ENCODE measurements at places on chromosomes 5 and 9. TPM values are rescaled to one million over a fixed set of nuclear protein-coding genes. Genes with fewer than 3 reads are reported as not detected.

DNA sequence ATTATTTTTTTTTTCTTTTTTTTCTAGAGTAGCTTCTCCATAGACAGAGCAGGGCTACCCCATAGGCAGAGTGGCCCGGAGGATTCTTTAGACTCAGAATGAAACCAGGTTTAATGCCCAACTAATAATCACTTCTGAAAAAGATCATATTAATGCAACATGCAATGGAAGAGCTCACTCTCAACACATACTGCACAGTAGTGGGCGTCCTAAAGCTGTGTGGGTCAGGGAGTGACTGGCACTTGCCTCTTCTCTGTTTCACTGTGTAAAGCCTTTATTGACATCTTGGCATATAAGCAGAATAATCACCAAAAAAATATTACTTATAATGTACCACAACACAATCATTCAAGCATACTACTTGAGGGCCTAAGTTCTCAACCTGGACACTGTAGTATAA, 11.1 kb downstream of the PWWP2A start:
- DNase-seq = no peak

GRCh38 chr5:133520062-133520461, 92.3 kb downstream of the FSTL4 start:
- DNase-seq = no peak

Gene GLIPR2
- polyA plus RNA-seq = 44.7 TPM

- no peak for DNase-seq
Observed at GRCh38 chr5:93191035-93191817, 389.8 kb downstream of the NR2F1-AS1 start.

GRCh38 chr5:146910239-146910638, 31.7 kb upstream of the PPP2R2B start:
- DNase-seq = no peak

- no peak for DNase-seq
Observed at GRCh38 chr9:115495836-115496235, 377.9 kb upstream of the TNC start.

DNA sequence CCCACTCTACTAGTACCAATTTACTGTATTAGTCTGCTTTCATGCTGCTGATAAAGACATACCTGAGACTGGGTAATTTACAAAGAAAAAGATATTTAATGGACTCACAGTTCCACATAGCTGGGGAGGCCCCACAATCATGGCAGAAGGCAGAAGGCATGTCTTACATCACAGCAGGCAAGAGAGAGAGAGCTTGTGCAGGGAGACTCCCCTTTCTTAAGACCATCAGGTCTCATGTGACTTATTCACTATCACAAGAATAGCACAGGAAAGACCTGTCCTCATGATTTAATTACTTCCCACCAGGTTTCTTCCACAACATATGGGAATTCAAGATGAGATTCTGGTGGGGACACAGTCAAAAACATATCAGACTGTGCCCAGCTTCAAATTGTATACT, 11.5 kb downstream of the UGT3A1 start:
- DNase-seq = no peak

- no peak for DNase-seq
Observed at GRCh38 chr5:143053780-143054179, 283.6 kb downstream of the ARHGAP26 start.

GRCh38 chr9:98773721-98774120, 22.6 kb downstream of the ANKS6 start:
- no peak for DNase-seq

GRCh38 chr9:107734256-107735013, 244.9 kb upstream of the KLF4 start:
- DNase-seq = no peak

Gene NFIB
- 18.3 TPM for polyA plus RNA-seq

DNA sequence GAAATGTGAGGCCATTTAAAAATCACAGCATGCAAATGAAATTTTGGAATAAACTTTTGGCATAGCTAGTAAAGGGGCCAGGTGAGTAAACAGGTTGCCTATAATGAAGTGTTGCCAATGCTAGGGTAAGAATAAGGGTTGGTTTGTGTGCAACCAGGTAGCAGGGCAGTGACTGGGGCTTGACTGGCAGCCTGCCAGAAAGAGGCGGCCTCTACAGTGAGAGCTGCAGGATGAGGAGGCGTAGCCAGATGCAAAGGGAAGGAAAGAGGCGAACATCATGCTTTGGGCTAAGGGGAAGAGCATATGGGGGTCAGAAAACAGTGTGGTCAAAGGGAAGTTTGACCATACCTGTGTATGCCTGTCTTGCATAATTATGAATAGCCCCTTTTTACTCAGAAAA, 70.6 kb downstream of the MAST4 start:
- DNase-seq = no peak

DNA sequence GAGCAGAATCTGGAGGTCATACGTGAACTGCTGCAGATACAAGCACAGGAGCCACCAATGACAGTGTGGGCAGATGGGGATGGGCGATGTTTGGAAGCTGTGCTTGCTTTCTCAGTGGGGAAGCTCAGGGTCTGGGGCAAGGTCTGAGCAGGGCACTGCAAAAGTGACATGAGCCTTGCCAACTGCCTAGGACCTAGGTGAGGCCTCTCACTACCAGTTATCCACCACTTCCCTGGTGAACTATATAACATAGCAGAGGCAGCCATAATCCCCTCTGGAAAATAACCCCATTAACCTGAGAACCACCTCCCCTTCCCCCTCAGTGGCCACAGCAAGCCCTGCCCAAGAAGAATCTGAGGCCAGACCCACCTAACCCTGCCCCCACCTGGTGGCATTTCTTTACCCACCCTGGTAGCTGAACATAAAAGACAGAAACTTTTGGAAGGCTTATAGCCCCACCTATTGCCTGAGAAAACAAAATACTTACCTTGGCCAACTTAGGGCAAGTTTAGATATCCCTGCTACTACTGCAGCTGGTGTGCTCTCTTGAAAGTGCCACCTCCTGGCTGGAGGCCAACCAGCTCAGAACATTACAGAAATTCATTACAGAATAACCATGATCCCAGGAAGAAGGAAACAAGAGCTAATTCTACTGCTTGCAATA, 18.8 kb upstream of the SPEF2 start:
- no peak for DNase-seq

DNA sequence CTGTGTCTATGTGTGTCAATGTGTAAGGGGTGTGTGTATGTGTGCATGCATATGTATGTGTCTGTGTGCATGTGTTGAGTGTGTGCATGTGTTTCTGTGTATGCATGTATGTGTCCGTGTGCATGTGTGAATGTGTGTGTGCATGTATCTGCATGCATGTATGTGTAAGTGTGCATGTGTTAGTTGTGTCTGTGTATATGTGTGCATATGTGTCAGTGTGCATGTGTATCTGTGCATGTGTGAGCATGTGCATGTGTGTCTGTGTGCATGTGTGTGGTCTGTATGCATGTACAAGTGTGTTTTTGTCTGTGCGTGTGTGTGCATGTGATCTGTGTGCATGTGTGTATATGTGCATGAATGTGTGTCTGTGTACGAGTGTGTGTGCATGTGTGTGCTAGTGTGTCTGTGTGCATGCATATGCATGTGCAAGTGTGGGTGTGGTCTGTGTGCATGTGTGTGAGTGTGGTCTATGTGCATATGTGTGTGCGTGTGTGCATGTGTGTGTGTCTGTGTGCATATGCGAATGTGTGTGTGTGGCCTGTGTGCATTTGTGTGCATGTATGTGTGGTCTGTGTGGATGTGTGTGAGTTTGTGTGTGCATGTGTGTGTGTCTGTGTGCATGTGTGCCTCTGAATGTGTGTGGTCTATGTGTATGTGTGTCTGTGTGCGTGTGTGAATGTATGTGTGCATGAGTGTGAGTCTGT, 9.6 kb downstream of the FAM163B start:
- DNase-seq = no peak

Gene SMIM23
- polyA plus RNA-seq = not detected

- no peak for DNase-seq
Observed at GRCh38 chr9:116223926-116224325, 70.3 kb downstream of the PAPPA start.

Gene NIPBL
- 54.6 TPM for polyA plus RNA-seq

GRCh38 chr5:64180661-64181343, 15.2 kb downstream of the RNF180 start:
- no peak for DNase-seq

Gene FAM81B
- 6.9 TPM for polyA plus RNA-seq

- DNase-seq = no peak
Observed at GRCh38 chr9:87909310-87910041, 8.3 kb upstream of the SPATA31C1 start.

DNA sequence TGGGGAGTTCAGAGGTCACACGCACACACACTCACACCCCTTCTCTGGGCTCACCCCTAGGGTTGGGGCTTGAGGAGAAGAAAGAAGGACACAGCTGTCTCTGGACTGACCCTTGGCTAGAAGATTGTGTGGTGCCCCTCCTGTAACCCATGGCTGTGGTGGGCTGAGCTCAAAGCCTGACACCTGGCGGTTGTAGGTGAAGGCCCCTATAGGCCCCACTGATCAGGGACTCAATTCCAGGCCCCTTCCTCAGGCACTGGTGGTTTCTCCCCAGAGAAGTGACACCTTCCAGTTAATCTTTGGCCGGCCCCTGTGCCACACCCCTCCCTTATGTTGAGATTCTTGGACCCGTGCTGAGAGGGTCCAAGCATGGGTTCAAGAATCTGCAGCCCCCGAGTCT, 35.2 kb upstream of the CRB2 start:
- no peak for DNase-seq

- DNase-seq = peak; percentile 38
Observed at GRCh38 chr5:157855404-157855994, 3.4 kb downstream of the CLINT1 start.

DNA sequence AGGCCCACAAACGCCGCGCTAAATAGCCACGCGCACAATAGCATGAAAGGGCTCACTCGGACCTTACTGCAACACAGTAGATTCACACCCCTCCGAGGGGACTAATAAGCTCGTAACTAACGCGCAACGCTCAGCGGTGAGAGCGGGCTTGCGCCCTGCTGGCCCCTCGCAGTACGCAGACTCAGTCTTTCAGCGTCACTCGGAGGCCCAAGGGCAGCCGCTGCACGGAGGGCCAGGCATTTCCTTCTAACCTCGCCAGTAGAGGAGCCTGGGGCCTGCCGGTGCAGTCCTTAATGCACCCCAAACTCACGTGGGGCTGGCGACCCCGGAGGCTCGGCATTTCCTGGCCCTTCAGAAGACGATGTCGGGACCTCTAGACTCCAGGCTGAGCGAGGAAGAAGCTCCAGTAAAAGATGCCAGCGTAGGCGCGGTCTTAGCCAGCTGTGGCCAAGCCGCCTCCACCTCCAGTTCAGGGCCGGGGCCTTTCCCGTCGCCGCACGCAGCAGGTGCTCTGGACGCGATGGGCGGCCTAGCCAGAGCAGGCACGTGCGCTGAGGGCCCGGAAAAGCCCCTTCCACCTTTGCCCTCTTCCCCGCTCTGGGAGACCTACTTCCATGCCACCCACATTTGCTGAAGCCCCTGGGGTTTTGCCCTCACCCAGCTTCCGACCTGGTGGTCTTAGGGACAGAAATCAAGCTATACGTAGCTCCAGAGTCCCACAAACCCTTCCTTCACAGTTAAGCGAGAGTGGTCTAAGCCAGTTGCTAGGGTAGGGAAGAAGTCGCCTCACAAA, 38.3 kb upstream of the TIFAB start:
- no peak for DNase-seq

DNA sequence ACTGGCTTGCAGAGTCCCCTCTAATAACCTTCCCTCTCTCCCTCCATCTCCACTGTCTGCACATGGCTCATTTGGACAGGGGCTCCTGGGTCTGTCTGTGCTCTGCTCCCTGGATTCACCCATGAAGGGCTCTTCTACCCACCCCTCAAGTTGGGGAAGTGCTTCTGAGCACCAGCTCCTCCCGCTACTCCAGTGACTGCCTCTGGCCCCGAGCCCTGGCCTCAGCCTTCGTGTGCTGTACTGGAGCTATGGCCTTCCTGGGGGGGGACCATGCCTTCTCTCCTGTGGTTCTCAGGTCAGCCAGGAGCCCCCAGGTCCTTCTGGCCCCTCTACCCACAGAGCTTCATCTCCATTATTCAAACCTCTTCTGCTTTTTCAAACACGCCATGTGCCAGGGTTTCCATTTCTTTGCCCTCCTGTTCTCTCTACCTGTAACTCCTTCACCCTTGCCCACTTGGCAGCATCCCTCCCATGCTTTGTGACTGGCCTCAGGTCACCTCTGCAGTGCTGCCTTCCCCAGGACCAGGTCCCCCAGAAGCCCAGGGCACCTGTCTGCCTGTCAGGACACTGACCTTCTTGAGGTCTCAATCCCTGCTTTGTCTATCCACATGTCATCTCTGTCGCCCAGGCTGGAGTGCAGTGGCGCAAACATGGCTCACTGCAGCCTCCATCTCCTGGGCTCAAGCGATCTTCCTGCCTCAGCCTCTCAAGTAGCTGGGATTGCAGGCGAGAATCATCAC, 9.5 kb downstream of the SH3PXD2B start:
- no peak for DNase-seq

Gene LTC4S
- polyA plus RNA-seq = 6.1 TPM

DNA sequence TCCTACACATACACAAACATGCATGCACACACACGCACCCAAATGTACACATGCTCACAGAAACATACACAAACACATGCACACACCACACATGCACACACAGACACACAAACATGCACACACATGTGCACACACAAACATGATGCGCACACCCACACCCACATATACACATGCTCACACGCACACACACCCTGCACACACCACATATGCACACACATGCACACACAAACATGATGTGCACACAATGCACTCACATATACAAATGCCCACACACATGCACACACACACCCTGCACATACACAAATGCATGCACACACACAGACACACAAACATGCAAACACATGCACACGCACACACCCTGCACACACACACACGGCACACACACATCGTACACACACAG, 7.3 kb upstream of the IER5L start:
- DNase-seq = no peak

Gene PCDHGC4
- polyA plus RNA-seq = 2.8 TPM

DNA sequence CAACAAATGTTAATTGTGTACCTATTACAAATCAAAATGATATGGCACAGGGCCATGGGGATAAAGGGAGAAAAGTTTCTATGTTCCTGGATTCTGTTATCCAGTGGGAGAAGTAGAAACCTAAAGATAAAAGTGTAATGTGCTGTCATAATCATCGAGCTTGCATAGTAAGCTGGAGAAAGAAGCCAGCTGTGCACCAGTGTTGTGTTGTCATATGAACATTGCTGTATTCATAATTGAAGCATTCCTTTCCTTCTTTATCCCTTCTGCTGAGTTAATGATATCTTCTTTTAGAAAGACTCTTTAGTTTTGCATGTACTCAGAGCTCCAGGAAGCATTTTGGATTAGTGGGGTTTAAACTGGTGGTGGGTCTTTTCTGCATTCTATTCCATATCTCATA, 39.5 kb downstream of the NTRK2 start:
- DNase-seq = no peak

Gene RANBP6
- polyA plus RNA-seq = 33.9 TPM

Gene EQTN
- polyA plus RNA-seq = 0.35 TPM

GRCh38 chr9:686321-686813, 155.1 kb upstream of the DMRT1 start:
- no peak for DNase-seq

GRCh38 chr5:94388773-94389514, 229.5 kb downstream of the KIAA0825 start:
- no peak for DNase-seq

GRCh38 chr5:176959051-176959450, 47.5 kb downstream of the UIMC1 start:
- no peak for DNase-seq

GRCh38 chr9:93133681-93134014, 403 bp downstream of the NINJ1 start:
- DNase-seq = peak; percentile 62

- peak; percentile 75 for DNase-seq
Observed at GRCh38 chr5:74641735-74642542, 1.4 kb upstream of the ENC1 start.
